NCI-H1092 (cell line): ENCODE measurements at places on chromosomes 5 and 9.

- no peak for DNase-seq
Observed at GRCh38 chr9:91426123-91426745, 2.6 kb upstream of the NFIL3 start.

GRCh38 chr5:58927181-58927580 is 344.3 kb downstream of the RAB3C start:
- DNase-seq: no peak

DNA sequence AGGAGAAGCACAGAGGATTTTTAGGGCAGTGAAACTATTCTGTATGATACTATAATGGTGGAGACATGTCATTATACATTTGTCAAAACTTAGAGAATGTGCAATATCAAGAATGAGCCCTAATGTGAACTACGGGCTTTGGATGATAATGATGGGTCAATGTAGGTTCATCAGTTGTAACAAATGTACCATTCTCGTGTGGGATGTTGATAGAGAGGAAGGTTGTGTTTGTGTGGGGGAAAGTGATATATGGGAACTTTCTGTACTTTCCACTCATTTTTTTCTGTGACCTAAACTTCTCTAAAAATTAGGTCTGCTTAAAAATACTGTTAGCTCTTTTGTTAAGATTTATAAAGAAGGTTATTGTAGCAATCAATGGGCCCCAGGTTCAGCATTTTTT is 138.9 kb downstream of the SPATA31D1 start:
- DNase-seq: no peak

- DNase-seq: no peak
Observed at GRCh38 chr5:168931638-168932345, 352.6 kb upstream of the PANK3 start.

- no peak for DNase-seq
Observed at GRCh38 chr9:124149992-124150391, 107.8 kb upstream of the NEK6 start.

DNA sequence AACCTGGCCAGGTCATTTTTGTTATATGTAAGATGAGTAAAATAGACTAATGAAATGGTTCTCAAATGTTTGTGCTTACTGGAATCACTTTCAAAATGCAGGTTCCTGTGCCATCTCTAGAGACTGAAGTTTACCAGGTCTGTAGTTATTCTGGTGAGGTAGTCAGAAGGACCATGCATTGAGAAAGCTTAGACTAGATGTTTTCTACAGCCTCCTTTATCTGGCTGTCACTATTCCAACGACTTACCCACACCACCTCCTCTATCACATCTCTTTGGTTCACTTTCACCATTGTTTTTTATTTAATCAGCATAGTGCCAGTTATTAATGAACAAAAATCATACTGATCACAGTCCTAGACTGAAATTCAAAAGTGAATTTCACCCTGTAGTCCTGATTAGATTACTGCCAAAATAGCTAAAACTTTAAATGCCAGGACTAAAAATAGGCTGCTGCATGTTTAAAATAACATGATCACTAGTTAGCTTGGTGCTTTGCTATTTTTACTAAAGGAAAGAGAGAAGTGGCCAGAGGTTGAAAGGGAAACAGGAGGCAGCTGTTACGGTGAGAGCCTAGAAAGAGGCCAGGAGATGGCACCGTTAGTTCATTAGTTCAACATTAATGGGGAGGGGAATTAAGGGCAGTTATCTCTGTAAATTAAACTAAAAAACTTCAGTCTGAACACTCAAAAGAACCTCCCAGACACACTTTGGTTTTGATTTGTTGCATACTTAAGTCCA is 13.9 kb upstream of the FNIP1 start:
- DNase-seq: no peak
